ENCODE measurements at places on chromosomes 13 and 19. TPM values are rescaled to one million over a fixed set of nuclear protein-coding genes. Genes with fewer than 3 reads are reported as not detected.

The CSNK1G2 gene
- 139 TPM for total RNA-seq

GRCh38 chr13:39836038-39836437 lies 180.6 kb downstream of the COG6 start:
- no peak overlapping the region for H3K27ac ChIP-seq
- H3K27me3 ChIP-seq = no peaks in the 10 kb centered on the region
- H3K4me1 ChIP-seq = no peaks in the 10 kb centered on the region

DNA sequence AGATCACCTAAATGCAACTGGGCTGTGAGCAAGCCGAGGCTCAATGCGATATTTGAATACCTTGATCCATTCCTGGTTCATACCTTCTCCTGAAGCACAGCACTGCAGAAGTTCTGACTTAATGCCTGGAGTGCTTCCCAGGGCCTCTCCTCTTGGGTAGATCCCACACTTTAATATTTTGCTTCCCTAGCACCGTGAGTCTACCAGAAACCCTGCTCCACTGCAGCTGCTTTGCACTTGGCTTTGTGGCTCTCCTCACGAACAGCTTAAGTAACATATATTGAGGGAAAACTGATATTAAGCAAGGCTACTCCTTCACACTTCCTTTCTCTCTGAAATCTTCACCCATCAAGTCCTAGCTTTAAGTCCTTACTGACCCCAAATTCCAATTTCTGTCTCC lies 51.6 kb upstream of the C13orf42 start:
- no peak overlapping the region for H3K27ac ChIP-seq
- H3K4me1 ChIP-seq = no peaks in the 10 kb centered on the region

The HSD17B14 gene
- total RNA-seq = 0.75 TPM

- no peak overlapping the region for H3K4me3 ChIP-seq
- H3K27me3 ChIP-seq = no peaks in the 10 kb centered on the region
- H3K27ac ChIP-seq = no peak overlapping the region
Measured at GRCh38 chr13:103291798-103292572, 225.8 kb upstream of the SLC10A2 start.

DNA sequence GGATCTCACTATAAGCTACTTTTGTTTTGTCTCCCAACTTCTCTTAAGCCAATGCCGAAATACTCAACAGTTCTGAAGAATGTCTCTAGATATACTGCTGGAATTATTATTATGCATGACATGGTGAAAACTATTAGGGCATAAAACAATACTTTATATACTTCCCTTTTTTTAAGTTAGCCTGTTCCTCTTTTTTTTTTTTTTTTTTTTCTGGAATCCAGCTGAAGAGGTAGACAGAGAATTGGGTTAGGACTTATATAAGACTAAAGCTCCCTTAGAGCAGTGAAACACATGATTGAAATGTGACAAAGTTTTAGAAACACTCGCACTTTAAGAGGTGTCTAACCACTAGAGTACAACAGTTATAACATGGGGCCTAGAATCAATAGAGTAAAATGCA lies 850.9 kb upstream of the PCDH9 start:
- H3K4me1 ChIP-seq = no peaks in the 10 kb centered on the region
- H3K27ac ChIP-seq = no peak overlapping the region
- DNase-seq = no peak
- H3K4me3 ChIP-seq = no peak overlapping the region
- H3K27me3 ChIP-seq = no peaks in the 10 kb centered on the region

The ERICH4 gene
- total RNA-seq = not detected

The RBM42 gene
- 58.2 TPM for total RNA-seq

- peak overlapping the region; percentile 20 for H3K4me3 ChIP-seq
- no peaks in the 10 kb centered on the region for H3K36me3 ChIP-seq
- H3K27ac ChIP-seq = no peak overlapping the region
- no peak for DNase-seq
- peaks cover 19% of the 10 kb centered on the region for H3K4me1 ChIP-seq
Measured at GRCh38 chr19:18939922-18940768, 872 bp downstream of the HOMER3 start.

- H3K27ac ChIP-seq = no peak overlapping the region
- no peak overlapping the region for H3K4me3 ChIP-seq
Measured at GRCh38 chr13:67713571-67713970, 483.4 kb upstream of the PCDH9 start.

The PRRG2 gene
- not detected for total RNA-seq

DNA sequence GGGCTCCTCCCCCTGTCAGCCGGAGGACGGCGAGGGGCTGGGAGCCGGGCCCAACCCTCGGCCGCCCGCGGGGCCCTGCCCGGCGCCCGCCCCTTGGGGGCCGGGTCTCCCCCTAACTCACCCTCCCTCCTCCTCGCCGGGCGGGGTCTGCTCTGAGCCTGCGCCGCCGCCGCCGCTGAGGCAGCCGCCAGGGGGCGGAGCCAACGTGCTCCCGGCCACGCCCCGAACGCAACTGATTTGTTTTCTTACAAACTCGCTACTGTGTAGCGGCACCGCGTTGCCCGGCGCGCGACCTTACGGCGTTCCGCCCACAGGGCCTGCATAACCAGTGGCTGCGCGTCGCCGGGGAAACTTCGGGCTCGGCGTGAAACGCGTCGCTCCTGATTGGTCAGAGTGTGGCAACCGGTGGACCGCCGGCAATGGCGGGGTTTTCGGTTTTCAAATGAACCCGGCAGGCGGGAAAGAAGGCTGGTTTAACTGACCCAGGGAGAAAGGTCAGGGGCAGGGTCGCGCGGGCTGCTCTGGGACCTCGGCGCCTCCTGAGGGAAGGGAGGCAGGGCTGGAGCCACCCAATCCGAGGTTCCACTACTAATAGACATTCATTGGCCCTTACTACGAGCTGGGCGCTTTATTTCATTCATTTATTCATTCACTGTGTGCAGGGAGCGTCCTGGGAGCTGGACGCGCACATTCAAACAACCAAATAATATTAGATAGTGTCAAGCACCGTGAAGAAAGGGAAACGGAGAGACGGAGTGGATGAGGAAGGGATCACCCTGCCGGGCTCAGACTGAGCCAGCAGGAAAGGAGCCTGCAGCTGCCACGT lies at the start of gene CDKN2D:
Gene CDKN2D, minus strand, starts transcription at position 154 of the 826 bp plus-strand sequence. CDS start 326 bp downstream, outside the sequence.
- peaks cover 48% of the 10 kb centered on the region for H3K4me1 ChIP-seq
- DNase-seq = peak; percentile 100
- peak within 1 kb of the TSS; percentile 93 for H3K27ac ChIP-seq
- peak within 1 kb of the TSS; percentile 99 for H3K4me3 ChIP-seq
- H3K36me3 ChIP-seq = peaks cover 5% of the 10 kb centered on the region
- H3K27me3 ChIP-seq = no peaks in the 10 kb centered on the region

The CACNG7 gene
- not detected for total RNA-seq

- H3K4me1 ChIP-seq = peaks cover 7% of the 10 kb centered on the region
- no peaks in the 10 kb centered on the region for H3K36me3 ChIP-seq
- no peak for DNase-seq
- H3K27me3 ChIP-seq = no peaks in the 10 kb centered on the region
- H3K4me3 ChIP-seq = no peak overlapping the region
Measured at GRCh38 chr19:33035461-33035860, 29.2 kb downstream of the RHPN2 start.

The CGB8 gene
- total RNA-seq = not detected

DNA sequence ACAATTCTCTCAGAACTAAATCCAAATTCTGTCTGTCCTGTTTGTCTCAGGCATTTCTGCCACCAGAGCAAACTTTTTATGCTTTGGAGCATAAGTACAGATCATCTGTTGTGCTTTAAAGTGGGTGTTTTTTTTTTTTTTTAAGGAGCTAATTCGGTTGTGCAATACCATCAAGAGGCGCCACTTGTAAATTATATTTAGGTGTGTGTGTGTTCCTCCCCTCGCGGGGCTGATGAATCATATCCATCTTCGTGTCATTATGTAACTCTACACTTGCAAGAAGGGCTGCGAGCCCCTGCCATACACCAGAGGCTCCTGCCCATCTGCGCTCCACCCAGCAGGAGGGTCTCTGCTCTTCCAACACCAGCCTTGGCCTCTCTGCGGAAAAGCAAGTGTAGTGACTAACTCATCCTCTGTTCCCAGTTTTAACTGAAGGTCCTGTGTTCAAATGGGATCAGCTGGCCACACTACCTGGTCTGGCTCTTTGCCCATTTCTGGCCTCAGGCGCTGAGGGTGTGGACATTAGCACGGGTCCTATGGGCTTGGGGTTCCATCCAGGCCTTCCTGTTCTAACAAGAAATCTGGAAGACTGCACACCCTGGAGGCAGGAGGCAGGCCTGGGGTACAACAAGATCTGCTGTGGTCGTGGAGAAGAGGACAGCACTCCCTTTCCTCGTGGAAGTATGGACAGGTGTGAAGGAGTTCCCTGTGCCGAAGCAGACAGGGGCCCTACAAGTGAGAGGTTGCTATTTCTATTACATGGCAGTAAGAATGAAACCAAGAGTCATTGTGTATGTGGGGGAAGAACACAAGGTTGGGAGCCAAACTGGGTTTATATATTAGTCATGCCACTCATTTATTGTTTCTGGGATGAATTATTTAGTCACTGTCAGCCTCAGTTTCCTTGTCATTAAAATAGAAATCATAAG lies 96.1 kb upstream of the MBNL2 start:
- H3K4me1 ChIP-seq = no peaks in the 10 kb centered on the region
- H3K27me3 ChIP-seq = peaks cover 10% of the 10 kb centered on the region
- H3K27ac ChIP-seq = no peak overlapping the region
- no peak for DNase-seq
- H3K36me3 ChIP-seq = no peaks in the 10 kb centered on the region

DNA sequence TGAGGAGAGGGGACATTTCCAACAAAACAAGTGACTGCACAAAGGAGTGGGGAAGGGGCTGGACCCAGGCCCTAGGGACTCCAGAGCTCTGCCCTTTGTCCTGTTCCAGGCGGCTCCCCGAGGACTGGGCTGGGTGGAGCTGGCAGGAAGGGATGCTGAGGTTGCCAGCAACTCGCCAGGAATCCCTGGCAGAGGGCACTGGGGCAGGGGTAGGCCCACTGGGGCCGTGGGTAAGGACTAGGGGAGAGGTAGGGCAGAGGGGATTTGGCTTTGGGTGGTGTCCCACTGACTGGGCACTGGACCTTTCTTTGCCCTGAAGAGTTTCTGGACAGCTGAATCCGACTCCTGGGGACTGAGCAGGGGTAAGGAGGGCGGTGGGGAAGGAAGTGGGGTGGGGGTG lies 7.9 kb downstream of the LIPE start:
- no peak overlapping the region for H3K27ac ChIP-seq
- no peaks in the 10 kb centered on the region for H3K27me3 ChIP-seq
- peaks cover 32% of the 10 kb centered on the region for H3K4me1 ChIP-seq

DNA sequence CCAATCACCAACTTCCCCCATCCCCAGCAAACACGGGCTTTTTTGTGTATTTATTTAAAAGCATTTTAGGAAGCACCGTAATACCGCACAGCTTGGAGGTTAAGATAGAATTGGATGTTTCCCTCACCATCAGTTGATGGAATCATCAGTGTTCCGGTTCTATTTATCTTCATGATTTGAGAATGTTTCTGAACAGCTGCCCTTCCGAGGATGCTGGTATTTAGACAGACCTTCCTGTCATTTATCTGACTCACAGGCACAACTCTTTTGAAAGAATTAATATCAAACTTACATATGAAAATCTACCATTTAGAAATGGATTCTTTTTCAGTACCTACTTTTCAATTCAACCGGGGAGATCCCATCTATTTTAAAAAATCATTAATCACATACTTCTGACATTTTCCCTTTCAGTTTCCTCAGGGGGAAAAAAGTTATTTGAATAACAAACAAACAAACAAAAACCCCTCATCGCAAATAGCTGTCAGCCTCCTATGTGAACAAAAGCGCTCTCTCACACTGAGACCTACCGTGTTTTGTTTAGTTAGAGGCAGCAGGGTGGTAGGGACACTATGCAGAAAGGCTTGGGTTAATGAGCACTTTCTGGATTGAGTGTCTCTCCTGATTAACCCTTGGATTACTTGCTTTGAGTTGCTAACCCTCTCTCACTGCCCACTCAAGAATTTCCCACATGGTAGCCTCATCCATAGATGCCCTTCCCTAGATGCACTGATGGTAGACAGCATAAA lies 189.3 kb downstream of the TM9SF2 start:
- H3K36me3 ChIP-seq = no peaks in the 10 kb centered on the region
- DNase-seq = no peak
- H3K27me3 ChIP-seq = no peaks in the 10 kb centered on the region

GRCh38 chr13:84032116-84032515 lies 149.8 kb upstream of the SLITRK1 start:
- no peak for DNase-seq
- H3K4me3 ChIP-seq = no peak overlapping the region
- H3K27me3 ChIP-seq = no peaks in the 10 kb centered on the region

DNA sequence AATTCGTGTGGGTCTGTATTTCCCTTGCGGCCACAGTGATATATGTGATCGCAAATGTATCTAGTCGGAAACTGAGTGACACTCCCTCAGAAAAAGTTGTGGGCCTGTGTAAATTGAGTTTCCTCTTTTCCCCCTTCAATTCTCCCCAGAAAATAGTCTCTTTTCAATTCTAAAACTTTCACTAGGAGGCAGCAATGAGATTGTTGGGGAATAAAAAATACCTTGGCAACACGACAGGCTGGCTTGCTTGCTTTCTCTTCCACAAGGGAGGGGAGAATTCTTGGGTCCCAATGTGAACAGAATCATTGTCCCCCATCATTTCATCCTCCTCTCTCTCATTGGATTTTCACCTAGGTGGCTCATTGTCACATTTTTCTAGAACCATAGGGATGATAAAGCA lies 3.7 kb upstream of the SOX21 start:
- no peaks in the 10 kb centered on the region for H3K36me3 ChIP-seq
- DNase-seq = no peak
- peaks cover 9% of the 10 kb centered on the region for H3K4me1 ChIP-seq
- no peak overlapping the region for H3K27ac ChIP-seq

DNA sequence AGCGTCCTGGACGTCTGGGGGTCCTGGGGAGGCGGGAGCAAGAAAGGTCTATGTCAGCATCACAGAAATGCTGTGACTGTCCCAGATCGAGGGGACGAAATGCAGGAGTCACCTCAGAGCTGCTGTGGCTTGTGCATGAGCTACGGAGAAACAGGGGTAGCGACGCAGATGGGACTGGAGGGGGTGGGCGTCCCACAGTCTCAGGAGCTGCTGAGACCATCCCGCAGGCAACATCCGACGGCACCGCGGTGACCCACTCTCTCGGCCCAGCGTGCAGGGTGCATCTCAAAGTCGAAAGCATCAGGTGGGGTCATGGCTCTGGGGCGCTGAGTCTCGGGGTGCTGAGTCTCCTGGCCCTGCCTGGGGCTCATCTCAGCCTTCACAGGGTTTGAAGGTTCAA lies 37.4 kb upstream of the C13orf46 start:
- no peak for DNase-seq
- H3K36me3 ChIP-seq = peaks cover 68% of the 10 kb centered on the region
- H3K4me3 ChIP-seq = no peak overlapping the region
- no peaks in the 10 kb centered on the region for H3K27me3 ChIP-seq
- H3K27ac ChIP-seq = no peak overlapping the region

DNA sequence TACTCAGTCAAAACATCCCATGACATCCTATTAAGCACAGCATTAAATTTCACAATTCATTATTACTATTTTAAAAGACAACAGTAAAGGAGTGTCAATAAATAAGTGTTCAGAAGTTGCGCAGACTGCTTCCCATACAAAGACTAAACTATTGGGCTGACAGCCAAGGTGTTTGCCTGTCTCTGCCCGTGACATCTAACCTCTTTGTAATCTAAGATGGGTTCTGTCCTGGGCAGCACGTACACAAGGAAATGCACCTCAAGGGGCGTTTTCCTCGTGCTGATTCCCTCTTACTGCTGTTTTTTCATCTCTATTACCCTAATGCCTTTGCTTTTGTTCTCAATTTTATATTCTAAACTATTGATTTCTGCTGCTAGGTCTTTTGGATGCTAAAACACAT lies 216.3 kb downstream of the NHLRC3 start:
- no peaks in the 10 kb centered on the region for H3K4me1 ChIP-seq
- H3K4me3 ChIP-seq = no peak overlapping the region
- no peaks in the 10 kb centered on the region for H3K36me3 ChIP-seq
- no peaks in the 10 kb centered on the region for H3K27me3 ChIP-seq
- DNase-seq = no peak

GRCh38 chr13:111790621-111791020 lies 276.3 kb upstream of the SOX1 start:
- no peak for DNase-seq
